CD4-positive, alpha-beta T cell treated with Interleukin-6 for 4 hours (primary cell): ENCODE measurements at places on chromosomes 3 and 15.
A peak's percentile ranks its signal among the peaks of the same experiment; 100 is the strongest.

DNA sequence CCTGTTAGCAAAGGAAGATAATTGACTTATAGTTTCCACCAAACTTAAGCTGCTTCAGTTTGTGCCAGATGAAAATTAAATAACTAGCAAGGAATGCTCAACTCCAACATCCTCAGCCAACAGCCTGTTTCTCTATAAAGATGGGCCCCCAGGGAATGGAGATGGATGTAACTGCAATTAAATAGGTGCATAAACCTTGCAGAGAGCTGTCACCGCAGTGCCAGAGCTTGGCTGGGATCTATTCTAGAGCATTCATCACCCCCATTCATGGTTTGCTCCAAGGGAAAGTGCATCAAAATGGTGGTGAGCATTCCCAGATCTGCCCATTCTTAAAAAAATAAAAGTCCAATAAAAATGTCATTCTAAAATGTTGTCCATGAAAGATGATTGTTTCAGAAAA lies 19.7 kb upstream of the RORA start:
- DNase-seq, result no peak

GRCh38 chr15:80289528-80290495 lies 37.8 kb upstream of the CTXND1 start:
- DNase-seq, result no peak

DNA sequence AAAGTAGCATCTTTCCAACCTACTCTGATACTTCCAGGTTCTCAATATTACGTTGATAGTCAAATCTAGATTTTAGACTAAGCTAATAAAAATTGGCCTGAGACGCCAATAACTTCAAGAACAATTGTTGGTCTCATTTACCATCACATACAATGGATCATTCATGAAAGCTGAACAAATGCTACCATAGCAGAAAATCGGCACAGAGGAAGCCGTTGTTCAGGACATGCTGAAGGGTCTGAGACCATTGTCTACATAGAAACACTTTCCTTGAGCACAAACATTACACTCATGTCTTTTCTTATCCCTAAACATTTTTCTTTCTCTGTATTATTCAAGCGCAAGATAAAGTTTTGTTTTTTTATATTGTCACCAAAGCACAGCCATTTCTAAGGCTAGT lies 37.2 kb upstream of the FHIT start:
- no peak for DNase-seq

- DNase-seq, result no peak
These were observed 34.3 kb downstream of the IL1RAP start for GRCh38 chr3:190548031-190548656.

DNA sequence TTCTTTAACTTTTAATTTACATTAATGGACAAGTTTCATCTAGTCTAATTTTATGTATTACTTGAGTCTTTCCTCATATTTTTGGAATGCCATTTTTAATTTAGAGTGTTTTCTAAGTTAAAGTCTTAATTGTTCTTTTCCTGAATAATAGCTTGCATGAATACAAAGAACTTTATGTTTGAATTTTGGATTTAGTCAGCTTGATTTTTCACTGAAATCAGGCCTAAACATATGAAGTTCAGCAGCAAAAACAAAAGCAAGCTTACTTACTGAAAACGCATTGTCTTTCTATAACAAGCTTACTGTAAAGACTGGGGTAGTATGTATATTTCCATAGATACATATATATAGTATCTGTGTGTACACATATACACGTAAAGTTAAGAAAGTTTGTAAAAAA lies 126.0 kb downstream of the ZBTB20 start:
- DNase-seq, result no peak

DNA sequence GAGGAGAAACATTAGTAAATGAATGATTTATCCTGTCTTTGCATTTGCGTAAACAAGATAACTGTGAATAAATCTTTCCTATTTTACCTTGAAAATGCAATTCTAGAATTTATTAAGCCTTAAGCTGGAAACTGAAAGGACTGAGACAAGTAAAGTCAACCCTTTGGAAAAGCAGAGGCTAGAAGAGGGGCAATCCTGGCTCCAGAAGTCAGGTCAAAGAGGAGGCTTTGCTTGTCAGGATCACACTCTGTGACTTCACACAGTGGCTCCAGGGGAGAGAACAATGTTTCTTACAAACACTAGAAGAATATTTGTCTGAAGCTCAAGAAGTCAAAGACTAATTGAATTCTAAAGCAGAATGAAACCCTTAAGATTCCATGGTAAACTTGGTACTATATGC lies 530.4 kb downstream of the NAALADL2 start:
- DNase-seq, result no peak

DNA sequence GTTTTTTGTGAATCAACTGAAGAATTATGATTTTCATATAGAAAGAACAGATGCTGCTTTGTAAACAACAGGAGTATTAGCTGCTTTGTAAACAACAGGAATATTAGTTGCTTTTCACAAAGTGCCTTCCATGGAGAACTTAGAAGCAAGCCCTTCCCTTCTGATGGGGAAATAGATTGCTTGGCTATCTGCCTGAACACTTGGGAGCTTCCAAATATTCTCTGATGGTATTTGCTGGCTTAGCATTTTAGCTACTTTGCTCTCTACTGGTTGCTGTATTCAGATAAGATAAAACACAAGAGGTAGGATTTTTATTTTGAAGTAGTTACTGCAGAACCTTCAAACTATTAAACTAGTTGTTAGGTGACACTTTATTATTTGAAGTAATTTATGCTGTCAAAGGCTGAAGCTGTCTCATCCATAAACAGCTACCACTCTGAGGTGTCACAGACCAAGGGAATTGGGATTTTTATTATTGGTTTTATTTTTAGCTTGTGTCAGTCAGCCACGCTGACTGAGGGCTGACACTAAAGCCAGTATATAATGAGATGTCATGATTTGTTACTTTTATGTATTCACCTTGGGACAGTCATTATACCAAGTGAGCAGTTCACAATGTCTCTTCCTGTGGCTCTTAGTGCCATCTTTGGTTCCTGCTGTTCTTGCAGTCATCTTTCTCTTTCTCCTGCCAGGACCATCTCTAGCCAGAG lies 50.0 kb downstream of the ZIC1 start:
- DNase-seq, result no peak

GRCh38 chr3:67083277-67083676 lies 85.2 kb downstream of the KBTBD8 start:
- peak; percentile 46 for DNase-seq

- DNase-seq, result no peak
These were observed 58.9 kb downstream of the GASK1A start for GRCh38 chr3:43038010-43038409.

DNA sequence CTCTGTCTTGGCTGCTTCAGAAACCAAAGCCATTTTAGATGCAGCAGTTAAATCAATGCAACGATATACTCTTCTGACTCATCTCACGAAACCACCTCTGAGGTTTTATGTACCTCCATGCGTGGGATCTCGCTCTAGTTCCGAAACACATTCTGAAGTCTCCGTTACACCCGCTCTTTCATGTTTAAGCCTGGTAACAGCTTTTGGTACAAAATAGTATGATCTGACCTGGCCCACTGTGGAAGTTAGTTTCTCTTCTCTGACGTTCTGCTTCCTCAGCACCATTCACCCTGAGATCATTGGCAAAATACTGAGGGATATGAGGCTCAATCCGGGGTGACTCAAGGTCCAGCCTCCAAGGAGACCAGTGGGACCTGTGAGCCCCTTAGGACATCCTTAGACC lies 121.9 kb downstream of the TMEM266 start:
- DNase-seq, result no peak

DNA sequence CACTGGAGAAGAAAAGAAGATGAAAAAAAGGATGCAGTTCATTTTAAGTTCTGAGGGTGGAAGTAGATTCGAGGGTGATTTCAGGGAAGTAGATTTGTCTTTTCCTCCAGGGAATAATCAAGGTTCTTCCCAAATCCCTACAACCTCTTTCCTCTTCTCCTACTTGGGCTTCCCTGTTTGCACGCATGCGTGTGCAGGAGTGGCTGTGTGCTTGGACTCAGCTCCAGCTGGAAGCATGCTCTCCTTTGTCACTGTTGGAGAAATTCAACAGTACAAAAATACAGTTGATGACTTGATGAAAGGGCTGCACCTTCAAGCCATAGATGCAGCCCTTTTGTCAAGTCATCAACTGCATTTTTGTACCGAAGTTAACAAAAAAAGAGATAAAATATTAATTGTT lies 3.8 kb downstream of the OR5K2 start:
- no peak for DNase-seq

DNA sequence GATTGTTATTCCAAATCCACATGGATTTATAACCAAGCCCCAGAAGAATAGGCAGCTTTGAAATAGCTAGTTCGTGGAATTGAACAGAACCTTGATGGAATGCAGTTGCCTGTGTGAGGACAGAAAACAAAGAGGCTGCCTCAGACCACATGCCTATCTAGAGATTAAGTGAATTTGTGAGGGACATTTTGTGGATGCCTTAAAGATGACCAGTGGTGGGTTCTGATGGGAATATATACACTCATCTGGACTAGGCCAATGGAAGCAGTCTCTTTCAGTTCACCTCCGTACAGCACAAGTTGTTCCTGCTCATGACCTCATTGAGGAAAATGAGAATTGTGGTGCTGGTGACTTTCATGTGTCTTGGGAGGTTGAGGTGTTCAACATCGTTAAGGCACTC lies 63.2 kb upstream of the PYDC2 start:
- no peak for DNase-seq

DNA sequence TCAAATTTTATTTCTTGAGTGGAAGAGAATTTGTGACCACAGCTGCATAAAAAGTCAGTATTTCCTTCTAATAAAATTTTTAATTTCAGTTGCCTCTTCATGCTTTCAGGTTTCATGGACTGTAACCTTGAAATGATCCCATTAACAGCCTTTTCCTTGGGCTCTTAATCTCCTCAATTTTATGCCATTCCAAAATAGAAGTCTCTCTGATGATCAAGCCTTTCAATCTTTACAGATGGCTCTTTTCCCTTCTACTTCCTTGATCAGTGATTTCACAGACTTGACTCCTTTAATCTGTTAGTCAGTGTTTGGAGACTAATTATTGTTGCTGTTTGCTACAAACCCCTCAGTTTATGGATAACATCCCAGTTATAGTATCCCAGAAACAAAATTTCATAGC lies 11.9 kb downstream of the TSC22D2 start:
- DNase-seq, result no peak
